ENCODE measurements at places on chromosomes 6 and 20. TPM values are rescaled to one million over a fixed set of nuclear protein-coding genes. Genes with fewer than 3 reads are reported as not detected.

TMEM200A gene
- total RNA-seq: 0.65 TPM

ERVFRD-1 gene
- 0.09 TPM for total RNA-seq

BMP6 gene
- 2.1 TPM for total RNA-seq

MAFB gene
- total RNA-seq: 32.5 TPM

MUC21 gene
- total RNA-seq: not detected

DUSP15 gene
- 5.7 TPM for total RNA-seq

LPA gene
- not detected for total RNA-seq

MDFI gene
- 9.2 TPM for total RNA-seq

RSPO3 gene
- total RNA-seq: 0.94 TPM

LGSN gene
- total RNA-seq: not detected

TCP11 gene
- total RNA-seq: not detected

ALDH8A1 gene
- total RNA-seq: 0.41 TPM

ASCC3 gene
- total RNA-seq: 21.9 TPM

CDKAL1 gene
- total RNA-seq: 9.8 TPM

MUC22 gene
- total RNA-seq: 0.06 TPM

TUBB2B gene
- 2.2 TPM for total RNA-seq

SERPINB1 gene
- 27.5 TPM for total RNA-seq

SPTLC3 gene
- total RNA-seq: 6.8 TPM

SUPT3H gene
- total RNA-seq: 4.3 TPM

ATAT1 gene
- 3.8 TPM for total RNA-seq

ZNF311 gene
- total RNA-seq: 0.37 TPM

LSM14B gene
- 36.8 TPM for total RNA-seq

CENPW gene
- 1.9 TPM for total RNA-seq

COL12A1 gene
- 23.2 TPM for total RNA-seq
